ENCODE measurements at places on chromosomes 7 and 10.

- no peak for DNase-seq
Measured at GRCh38 chr7:152543799-152544198, 108.0 kb upstream of the KMT2C start.

- DNase-seq: no peak
Measured at GRCh38 chr7:140645166-140645900, 4.7 kb upstream of the DENND2A start.

DNA sequence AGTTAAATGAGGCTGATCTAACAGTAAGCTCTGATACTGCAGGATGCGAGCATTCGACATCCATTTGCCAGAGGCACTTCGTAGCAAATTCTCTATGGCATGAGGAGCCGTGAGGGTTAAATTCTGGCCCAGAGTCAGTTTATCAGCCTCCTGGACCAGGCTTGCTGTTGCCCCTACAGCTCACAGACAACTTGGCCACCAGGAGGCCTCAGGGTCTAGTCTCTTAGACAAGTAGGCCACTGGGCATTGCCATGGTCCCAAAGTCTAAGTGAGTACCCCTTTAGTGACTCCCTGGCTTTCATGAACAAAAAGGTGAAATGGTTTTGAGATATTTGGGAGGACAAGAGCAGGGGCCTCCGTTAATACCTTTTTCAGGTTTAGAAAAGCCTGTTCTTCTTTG lies 178.0 kb upstream of the MBL2 start:
- no peak for DNase-seq

GRCh38 chr7:3443716-3444115 lies 142.7 kb downstream of the SDK1 start:
- no peak for DNase-seq

DNA sequence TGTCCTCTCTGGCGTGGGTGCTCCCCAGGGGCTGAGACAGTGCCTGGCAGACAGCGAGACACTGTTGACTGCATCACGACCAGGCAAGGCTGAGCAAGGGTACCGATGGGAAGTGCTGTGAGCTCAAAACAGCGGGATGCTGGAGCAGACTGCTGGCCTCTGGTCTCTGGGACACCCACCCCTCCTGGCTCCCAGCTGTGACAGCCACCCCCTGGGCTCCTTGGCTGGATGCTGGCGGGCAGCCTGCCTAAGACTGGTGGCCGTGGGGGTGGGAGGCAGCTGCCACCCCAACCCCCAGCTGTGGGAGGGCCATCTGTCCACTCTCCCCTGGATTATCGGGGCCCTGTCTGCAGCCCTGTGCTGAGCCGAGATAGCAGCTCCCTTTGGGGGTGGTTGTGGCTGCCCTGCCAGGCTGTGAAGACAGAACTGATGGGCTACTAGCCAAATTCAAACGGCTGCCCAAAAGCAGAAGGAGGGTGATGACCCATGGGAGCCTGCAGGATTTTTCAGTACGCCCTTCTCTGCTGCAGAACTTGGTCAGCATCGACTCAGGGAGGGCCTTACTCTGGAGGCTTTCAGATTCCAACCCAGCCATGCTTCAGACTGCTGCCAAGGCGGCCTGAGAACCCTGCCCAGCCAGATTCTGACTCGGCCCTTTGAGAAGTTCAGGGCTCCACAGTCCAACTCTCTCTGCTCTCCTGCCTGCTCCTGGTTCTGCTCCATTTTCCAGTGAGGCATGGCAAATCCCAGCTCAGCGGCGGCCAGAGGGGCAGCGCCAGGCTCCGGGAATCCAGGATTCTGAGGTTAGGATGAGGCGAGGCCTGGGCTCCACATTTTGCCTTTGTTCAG lies 125.3 kb downstream of the NEURL1 start:
- no peak for DNase-seq

DNA sequence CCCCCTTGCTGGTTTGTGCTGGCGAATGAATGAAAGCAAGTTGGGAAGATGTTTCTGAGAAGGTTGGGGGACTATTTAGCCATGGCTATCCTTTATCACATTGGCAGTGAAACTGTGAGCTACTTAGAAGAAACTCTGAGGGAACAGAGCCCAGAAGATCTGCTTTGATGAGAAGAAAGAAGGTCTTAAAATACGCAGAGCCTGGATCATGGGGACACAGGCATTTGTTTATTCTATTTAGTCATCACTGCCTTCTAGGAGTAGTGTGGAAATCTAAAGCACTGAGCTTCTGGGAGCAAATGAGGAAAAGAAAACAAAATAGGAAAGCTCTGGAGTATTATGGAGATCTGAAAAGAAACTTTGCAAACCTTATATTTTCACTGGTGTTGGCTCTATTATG lies 28.5 kb downstream of the CPED1 start:
- DNase-seq: no peak
